ENCODE measurements at places on chromosomes 1 and 21.

- no peak for DNase-seq
These were observed 142.9 kb downstream of the GLUL start for GRCh38 chr1:182248721-182249120.

- no peak for DNase-seq
These were observed 184.3 kb downstream of the ZC3H11B start for GRCh38 chr1:219428651-219429050.

DNA sequence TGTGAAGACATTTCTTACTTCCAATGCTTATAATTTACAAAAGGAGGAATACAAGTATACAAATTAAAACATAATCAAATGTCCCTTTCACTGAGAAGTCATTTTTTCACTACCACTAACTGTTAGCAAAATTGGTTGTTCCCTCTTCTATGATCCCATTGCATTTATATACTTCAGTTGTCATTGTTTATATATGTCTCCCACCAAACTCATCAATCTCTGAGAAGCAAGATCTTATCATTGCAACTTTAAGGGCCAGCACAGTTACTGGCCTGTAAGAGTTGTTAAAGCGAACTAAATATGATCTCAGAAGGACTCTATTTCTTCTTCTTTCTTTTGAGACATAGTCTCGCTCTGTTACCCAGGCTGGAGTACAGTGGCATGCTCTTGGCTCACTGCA, 223.3 kb upstream of the DMRTA2 start:
- DNase-seq: no peak

DNA sequence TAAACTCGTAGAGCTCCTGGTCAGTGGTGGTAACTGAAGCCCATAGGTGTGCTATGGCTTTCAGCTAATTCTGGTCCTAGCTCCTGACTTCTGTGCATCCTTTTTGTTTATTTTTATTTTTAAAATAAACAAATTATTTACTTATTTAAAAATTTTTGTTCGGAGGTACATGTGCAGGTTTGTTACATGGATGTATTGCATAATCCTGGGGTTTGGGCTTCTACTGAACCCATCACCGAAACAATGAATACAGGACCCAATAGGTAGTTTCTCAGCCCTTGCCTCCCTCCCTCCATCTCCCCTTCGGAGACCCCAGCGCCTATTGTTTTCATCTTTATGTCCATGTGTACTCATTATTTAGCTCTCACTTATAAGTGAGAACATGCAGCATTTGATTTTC, 143.8 kb downstream of the URB2 start:
- no peak for DNase-seq

DNA sequence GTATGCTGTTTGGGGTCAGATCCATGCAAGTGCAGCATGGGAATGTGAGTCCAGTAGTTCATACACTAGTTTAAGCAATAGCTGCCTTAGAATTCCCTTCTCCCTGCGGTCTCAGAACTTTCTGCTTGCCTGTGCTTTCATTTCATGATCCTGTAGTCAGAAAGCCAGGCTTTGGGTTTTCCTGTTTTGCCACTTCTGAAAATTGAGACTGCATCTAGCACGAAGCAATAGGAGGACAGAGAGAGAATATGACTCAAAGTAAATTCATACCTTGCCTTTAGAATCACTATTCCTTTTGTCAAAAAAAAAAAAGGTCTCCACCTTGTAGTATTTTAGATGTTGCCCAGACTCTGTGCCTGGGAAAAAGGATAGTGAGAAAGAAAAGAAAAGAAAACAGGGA, 161.2 kb upstream of the SNX7 start:
- no peak for DNase-seq

GRCh38 chr1:60055336-60055735, 18.2 kb downstream of the C1orf87 start:
- peak; percentile 45 for DNase-seq

- no peak for DNase-seq
These were observed 87.1 kb downstream of the DAB1 start for GRCh38 chr1:57336793-57337192.

DNA sequence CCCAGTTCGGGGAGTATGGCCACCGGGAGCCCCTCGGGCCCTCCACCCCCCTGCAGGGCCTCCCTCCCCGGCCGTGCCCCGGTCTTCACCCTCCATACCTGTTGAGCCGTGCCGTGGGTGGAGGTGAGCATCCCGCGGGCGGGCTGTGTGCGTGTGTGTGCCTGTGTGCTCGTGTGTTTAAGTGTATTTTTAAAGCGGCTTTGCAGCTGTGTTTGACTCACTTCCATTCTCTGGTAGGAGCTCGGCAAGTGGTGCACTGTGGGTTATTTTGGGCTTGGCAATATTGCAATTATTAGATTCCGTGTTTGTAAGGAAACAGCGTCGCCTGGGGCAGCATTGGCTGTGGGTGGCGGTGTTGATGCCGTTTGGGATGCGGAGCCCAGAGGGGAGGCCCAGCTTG, 20.3 kb upstream of the PLCH2 start:
- no peak for DNase-seq

DNA sequence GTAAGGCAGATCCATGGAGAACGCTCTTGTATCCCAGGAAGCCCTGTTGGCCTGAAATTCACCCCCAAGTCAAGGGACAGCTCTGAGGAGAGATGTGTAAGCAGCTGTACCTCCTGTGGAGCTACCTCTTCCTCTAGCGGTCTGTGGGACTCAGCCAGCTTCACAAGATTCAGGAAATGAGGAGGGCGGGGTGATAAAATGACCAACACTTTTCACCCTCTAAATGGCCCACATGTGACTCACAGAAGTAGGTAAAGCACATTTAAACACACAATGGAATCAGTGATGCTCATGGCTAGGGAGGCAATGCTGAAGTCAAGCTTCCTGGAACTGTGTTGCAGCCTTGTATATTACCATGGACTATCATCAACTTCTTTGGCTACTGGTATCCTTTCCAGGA, at the start of gene SH2D1B:
TSS of gene SH2D1B (minus strand) at position 135 of the 400 bp plus-strand sequence. CDS start at position 15, 120 bp downstream.
- peak; percentile 83 for DNase-seq

GRCh38 chr1:207962716-207963426, 51.9 kb upstream of the CD34 start:
- peak; percentile 45 for DNase-seq

DNA sequence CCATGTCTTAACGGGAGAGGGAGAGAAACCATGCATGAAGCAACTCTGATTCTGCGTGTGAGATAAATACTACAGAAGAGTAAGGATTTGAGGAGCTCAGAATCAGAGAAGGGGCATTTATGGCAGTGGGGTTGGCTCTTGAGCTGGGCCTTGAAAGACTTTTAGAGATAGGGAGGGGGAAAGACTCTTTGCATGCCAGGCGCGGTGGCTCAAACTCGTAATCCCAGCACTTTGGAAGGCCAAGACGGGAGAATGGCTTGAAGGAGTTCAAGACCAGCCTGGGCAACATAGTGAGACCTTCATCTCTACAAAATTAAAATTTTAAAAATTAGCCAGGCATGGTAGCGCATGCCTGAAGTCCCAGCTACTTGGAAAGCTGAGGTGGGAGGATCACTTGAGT, 672 bp downstream of the ARMH1 start:
- DNase-seq: no peak

- DNase-seq: no peak
These were observed 444.4 kb upstream of the DAB1 start for GRCh38 chr1:57868239-57868638.

DNA sequence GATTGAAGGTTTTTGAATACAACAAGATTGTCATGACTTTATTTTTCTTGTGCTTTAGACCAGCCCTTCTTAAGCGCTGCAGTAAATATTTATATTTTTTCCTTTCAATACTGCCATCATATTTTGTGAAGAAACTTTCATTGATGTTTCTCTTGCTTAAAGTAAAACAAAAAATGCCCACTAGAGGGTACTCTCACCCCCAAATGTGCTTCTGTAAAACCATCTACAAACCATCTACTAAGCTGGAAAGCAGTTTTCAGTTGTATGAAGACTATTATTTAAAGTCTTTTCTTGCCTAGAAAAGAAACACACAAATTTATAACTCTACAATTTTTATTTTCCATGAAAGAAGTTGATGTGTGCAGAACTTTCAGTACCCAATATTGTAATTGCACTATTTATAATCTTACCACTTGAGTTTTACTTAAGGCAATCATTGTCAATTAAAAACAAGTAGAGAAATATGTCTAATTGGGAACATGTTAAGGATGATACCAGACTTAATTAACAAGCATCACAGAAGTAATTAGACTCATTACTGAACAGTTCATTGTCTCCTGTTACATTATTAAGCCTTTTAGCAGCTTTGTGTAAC, 10.7 kb downstream of the LEPR start:
- peak; percentile 78 for DNase-seq

- DNase-seq: no peak
These were observed 284.5 kb downstream of the NPHP4 start for GRCh38 chr1:5707566-5708345.

DNA sequence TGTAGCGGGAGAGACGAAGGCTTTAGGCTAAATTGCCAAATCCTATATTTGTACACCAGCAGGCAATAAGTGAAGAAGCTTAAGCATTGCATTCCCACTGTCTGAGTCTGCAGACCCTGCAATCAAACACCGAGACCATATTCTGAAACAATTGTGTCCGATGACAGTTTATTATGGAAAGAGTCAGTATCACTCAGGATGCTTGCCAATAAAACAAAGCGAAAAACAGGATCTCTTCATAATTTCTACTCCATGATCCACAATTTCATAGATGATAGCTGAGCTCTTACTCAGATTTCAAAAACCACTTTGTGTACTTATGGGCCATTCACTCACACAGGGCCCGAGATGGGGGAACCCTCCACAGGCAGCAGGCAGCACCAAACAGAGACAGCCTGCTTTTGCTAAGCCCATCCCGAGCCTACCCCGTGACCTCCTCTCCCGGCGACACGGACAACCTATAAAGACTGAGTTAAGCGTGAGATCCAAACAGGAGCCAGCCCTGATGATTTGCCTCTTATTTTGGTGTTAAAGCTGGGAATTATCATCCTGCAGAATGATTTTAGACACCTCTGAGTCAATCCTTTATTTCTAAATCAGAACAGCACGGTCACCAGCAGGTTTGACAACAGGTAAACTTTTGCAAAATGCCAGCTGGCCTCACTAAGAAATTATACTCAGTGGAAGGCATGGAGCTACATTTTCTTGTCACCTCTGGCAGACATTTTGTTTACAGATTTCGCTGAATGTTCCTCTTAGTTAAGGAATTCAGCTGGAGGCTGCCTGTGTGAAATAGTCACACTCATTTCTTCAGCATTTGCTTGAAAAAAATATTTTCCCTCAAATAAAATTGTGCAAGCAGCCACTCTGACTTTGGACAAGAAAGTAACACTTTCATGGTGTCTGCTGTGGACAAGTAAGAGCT, 212.4 kb downstream of the GPATCH2 start:
- DNase-seq: no peak

DNA sequence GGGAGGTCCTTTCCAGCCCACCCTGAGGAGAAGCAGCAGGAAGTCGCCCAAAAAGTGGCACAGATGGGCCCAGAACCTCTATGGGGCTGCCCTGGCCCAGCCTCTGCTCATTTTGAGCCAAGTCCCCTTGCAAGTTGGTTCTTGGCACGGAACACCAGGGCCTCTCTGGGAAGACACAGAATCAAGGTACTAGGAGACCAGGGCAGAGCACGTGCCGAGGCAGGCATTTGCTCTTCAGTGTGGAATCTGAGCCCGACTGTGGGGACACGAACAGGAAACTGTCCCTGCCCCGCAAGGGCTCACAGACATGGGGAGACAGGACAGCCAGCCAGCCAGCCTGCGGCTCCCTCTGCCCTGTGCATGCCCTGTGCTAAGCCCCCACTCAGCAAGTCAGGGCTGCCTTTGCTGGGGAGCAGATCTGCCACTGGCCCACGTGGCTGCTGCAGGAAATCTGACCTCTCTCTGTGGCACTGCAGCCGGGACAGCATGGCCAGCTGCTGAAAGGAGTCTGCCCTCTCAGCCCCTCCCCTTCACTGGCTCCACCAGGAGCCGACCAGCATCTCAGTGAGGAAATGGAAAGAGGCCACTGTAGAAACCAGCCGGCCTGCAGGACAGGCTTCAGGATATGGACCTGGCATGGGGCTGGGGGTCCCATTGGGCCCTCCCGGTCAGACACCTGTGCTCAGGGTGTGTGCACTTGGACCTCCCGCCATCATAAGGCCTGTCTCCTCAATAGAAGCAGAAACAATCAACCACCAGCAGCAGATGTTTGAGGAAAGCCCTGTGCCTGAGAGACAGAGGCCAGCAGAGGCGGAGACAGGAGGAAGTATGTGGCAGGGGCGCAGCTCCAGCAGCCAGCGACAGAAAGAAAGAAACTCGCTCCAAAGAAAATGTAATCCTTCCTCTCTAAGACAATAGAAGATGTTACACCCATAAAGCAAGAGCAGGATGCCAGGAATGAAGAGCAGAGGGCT, 3.7 kb downstream of the ARHGEF16 start:
- DNase-seq: no peak

GRCh38 chr1:7550981-7551380, 220.1 kb upstream of the VAMP3 start:
- no peak for DNase-seq

DNA sequence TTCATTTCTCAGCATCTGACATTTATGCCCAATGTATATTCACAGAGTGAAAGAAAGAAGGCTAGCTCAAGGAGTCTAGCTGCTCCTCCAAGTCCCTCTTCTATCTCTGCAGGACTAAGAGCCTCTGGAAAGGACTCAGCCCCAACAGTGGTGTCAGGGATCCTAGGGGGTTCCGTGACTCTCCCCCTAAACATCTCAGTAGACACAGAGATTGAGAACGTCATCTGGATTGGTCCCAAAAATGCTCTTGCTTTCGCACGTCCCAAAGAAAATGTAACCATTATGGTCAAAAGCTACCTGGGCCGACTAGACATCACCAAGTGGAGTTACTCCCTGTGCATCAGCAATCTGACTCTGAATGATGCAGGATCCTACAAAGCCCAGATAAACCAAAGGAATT, 3.7 kb downstream of the LY9 start:
- DNase-seq: no peak

- no peak for DNase-seq
These were observed 38.6 kb downstream of the UBE2G2 start for GRCh38 chr21:44763050-44763378.

DNA sequence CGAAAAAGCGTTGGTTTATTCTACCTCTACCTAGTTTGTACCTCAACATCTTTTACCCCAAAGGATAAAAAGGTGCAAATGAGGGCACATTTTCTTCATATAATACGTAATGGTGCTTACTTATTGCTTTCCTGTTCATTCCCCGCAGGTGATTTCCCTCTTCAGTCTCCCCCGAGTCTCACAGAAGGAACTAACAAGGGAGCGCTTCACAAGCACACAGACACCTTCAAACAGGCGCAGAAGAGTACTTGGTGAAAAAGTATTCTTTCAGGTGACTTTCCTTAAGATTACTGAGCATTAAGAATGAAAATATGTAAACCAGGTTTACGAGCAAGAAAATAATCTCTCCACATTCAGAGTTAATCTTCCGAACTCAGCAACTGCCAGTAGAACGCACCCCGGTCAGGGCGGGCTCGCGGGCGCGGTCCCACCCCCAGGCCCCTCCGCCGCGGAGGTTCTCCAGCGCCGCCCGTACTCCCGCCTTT, 511 bp upstream of the RABGAP1L start:
- no peak for DNase-seq

- DNase-seq: no peak
These were observed 49.0 kb downstream of the KCNN3 start for GRCh38 chr1:154821083-154821482.
